ENCODE measurements at places on chromosomes 13 and 19. TPM values are rescaled to one million over a fixed set of nuclear protein-coding genes. Genes with fewer than 3 reads are reported as not detected.

GRCh38 chr19:40280608-40281221 is 4.4 kb downstream of the AKT2 start:
- H3K4me1 ChIP-seq: peaks cover 9% of the 10 kb centered on the region
- no peaks in the 10 kb centered on the region for H3K27me3 ChIP-seq
- no peak for DNase-seq

GRCh38 chr19:27776020-27776419 is 1436.9 kb downstream of the UQCRFS1 start:
- peaks cover 38% of the 10 kb centered on the region for H3K36me3 ChIP-seq
- no peak overlapping the region for H3K27ac ChIP-seq
- H3K27me3 ChIP-seq: no peaks in the 10 kb centered on the region
- peak; percentile 51 for DNase-seq
- no peak overlapping the region for H3K4me3 ChIP-seq

DNA sequence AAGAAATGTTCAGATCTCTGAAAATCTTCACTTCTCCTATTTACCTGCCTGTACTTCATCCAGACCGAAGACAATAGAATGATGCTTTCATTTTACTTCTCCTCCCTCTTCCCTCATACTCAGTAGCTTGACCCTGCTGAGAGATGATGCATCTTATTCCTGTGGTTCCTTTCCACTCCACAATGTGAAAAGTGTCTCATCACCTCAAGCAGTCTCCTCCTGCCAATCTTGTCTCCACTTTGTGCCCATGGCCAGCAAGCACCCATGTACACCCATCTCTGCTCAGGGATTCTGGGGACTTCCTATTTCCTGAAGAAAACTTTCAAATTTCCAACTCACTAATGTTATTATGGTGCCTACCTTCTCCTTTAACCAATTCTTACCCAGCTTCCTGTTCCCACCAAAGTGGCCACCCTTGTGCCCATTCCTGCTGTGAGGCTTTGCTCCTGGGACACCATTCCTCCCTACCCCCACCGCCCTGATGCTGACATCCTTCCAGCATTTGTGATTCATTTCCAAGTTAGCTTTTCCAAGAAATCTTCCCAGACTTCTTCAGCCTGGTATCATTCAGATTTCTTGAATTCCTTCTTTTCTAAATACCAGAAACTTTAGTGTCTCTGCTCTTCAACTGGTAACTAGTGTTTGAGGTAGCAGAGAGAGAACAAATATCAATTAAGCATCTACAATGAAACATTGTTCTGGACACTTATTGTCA is 212.5 kb downstream of the POSTN start:
- H3K4me3 ChIP-seq: no peak overlapping the region
- H3K4me1 ChIP-seq: no peaks in the 10 kb centered on the region
- no peaks in the 10 kb centered on the region for H3K27me3 ChIP-seq
- DNase-seq: no peak

GRCh38 chr19:3813473-3814392 is 27.6 kb upstream of the MATK start:
- no peak overlapping the region for H3K4me3 ChIP-seq
- H3K27ac ChIP-seq: no peak overlapping the region
- H3K4me1 ChIP-seq: no peaks in the 10 kb centered on the region
- peaks cover 11% of the 10 kb centered on the region for H3K27me3 ChIP-seq
- DNase-seq: no peak
- H3K36me3 ChIP-seq: no peaks in the 10 kb centered on the region

DNA sequence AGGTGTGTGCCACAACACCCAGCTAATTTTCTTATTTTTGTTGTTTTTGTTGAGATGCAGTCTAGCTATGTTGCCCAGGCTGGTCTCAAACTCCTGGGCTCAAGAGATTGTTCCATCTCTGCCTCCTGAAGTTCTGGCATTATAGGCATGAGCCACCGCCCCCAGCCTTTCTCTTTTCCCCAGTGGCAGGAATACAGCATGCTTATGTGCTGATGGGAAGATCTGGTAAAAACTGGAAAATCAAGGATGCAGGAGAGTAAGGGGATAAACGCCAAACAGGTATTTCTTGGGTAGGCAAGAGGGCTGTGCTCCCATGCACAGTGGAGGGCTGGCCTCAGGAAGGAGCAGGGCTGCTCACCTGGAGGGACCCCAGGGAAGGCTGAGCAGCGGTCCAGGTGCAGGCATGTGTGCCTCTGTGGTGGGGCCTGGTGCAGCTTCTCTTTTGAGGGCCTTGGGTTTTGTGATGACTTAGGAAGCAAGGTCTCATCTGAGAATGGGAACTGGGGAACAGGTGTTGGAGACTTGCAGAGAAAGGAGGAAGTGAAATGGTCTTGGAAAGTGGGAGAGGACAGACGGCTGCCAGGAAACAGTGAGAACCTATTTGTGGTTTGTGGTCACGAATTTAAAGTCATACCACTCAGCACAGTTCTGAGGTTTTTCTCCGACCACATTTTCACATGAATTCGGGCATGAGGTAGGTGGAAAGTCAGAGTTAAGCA is 106.5 kb downstream of the TEX26 start:
- no peak overlapping the region for H3K27ac ChIP-seq
- no peak overlapping the region for H3K4me3 ChIP-seq
- peaks cover 12% of the 10 kb centered on the region for H3K4me1 ChIP-seq
- DNase-seq: peak; percentile 56
- H3K36me3 ChIP-seq: no peaks in the 10 kb centered on the region
- H3K27me3 ChIP-seq: no peaks in the 10 kb centered on the region

DNA sequence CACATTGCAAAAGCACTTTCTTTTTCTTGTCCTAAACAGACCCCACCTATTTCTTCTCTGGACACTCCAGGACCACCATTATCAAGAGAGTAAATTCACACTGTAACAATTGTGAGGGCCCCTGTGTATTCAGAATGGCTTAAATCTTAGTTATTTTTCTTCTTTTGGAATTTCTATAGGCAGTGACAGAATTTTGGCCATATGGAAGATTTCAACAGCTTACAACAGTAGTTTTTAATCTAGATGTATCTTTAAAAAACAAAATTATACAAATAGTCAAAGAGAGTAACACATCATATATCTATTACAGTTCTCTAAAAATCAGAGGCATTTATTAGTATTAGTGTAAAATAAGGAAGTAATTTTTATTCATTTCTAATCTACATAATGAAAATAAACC is 482.1 kb downstream of the LIG4 start:
- H3K27me3 ChIP-seq: no peaks in the 10 kb centered on the region
- no peak overlapping the region for H3K27ac ChIP-seq
- no peak overlapping the region for H3K4me3 ChIP-seq

DNA sequence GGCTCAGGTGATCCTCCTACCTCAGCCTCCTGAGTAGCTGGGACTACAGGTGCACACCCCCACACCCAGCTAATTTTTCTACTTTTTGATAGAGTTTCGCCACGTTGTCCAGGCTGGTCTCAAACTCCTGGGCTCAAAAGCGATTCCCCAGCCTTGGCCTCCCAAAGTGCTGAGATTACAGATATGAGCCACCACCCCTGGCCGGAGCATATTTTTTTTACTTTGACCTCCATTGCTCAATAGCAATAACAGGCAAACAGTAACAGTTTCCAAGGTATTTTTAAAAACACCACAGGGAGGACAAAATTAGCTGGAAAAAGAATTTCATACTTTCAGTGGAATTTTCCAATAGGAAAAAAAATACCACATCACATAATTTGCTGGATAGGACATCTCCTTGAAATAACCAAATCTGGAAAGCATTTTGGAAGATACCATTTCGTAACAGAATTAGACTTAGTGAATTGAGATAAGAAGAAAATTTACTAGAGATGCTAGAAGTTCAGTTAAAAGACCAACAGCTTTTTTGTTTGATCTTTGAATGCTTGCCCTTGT is 5.2 kb downstream of the DUXA start:
- no peak for DNase-seq
- no peaks in the 10 kb centered on the region for H3K4me1 ChIP-seq
- H3K4me3 ChIP-seq: no peak overlapping the region
- H3K27ac ChIP-seq: no peak overlapping the region

GRCh38 chr13:79482281-79482970 is 1.5 kb downstream of the NDFIP2 start:
- H3K27ac ChIP-seq: no peak overlapping the region
- peaks cover 9% of the 10 kb centered on the region for H3K4me1 ChIP-seq
- no peaks in the 10 kb centered on the region for H3K36me3 ChIP-seq
- DNase-seq: no peak
- H3K4me3 ChIP-seq: peak overlapping the region; percentile 75

DNA sequence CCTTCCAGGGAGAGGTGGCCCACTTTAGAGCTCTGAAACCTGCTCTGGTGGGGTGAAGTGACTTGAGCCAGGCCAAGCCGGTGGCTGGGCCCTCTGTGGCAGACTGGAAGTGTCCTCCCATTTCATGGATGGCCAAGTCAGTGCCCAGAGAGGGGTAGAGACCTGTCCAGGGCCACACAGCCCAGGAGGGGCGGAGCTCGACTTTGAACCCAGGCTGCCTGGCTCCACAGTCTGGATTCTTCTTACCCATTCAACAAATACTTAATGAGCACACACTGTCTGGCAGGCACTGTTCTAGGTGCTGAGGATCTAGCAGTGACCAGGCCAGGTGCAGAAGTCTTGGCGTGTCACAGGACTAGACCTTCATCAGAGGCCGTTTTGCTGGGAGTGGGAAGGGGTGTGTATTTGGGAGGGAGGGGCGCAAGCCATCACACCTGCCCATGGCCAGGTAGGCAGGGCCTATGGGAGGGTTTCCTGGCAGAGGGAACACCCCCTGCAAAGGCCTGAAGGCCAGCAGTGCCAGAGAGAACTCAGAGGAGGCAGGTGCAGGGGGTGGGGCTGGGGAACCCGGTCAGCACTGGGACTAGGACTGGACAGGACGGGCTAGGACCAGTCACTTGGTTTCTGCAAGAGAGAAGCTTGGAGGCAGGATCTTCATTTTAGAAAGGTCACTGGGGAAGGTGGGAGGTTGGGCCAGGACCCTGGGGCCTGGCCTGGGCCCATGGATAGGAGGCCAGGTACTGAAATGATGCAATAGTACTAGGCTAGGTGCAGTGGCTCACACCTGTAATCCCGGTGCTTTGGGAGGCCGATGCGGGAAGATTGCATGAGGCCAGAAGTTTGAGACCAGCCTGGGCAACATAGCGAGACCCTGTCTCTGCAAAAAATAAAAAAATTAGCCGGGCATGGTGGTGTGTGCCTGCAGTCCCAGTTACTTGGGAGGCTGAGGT is 31.8 kb downstream of the DNM2 start:
- no peaks in the 10 kb centered on the region for H3K27me3 ChIP-seq
- peaks cover 6% of the 10 kb centered on the region for H3K4me1 ChIP-seq
- H3K36me3 ChIP-seq: no peaks in the 10 kb centered on the region
- no peak for DNase-seq

DNA sequence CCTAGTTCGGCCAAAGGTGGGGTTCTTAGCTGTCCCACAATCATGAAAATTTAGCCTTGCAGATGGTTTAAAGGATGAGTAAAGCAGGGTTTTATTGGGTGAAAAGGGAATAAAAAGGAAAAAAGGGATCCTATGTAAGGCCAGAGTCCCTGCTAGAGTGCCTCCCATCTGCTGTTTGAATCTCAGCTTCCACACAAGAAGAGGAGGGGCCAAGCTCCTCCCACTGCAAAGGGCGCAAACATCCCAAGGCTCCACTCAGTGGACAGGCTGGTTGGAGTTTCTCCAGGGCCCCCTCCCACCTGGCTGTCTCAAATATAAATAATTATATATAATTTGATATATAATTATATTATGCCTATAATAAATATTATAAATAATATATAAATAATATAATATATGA is 1272.1 kb upstream of the PCDH20 start:
- no peak overlapping the region for H3K27ac ChIP-seq
- H3K27me3 ChIP-seq: no peaks in the 10 kb centered on the region
- H3K4me1 ChIP-seq: peaks cover 5% of the 10 kb centered on the region

Gene LYPD3
- not detected for total RNA-seq

Gene VAV1
- total RNA-seq: not detected

Gene LILRB3
- 0.71 TPM for total RNA-seq
